ENCODE measurements at places on chromosomes 2 and 18.

- no peak for DNase-seq
Measured at GRCh38 chr2:156455361-156455975, 19.3 kb downstream of the GPD2 start.

DNA sequence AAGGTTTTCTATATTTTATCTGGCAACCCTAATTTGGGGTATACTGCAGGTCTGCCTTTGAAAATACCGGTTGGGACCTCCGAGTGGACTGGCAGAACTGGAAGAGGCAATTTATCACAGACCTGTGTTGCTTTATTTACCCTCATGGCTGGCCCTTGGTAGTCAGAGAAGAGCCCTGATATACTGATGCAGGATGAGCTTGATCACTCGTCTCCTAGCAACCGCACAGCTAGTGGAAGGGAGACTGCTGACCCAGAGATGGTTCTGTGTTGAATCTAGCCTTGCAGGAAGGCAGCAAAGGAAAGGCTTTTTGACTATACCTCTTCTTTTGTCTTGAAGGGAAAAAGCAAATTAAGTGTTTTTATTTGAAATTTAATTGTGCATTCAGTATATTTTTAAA, 154.7 kb downstream of the EML6 start:
- no peak for DNase-seq

- no peak for DNase-seq
Measured at GRCh38 chr2:241445426-241445825, 63.0 kb downstream of the STK25 start.

GRCh38 chr2:117621326-117621725, 193.2 kb upstream of the DDX18 start:
- DNase-seq, result no peak

- no peak for DNase-seq
Measured at GRCh38 chr2:195779491-195779890, 122.5 kb downstream of the SLC39A10 start.

DNA sequence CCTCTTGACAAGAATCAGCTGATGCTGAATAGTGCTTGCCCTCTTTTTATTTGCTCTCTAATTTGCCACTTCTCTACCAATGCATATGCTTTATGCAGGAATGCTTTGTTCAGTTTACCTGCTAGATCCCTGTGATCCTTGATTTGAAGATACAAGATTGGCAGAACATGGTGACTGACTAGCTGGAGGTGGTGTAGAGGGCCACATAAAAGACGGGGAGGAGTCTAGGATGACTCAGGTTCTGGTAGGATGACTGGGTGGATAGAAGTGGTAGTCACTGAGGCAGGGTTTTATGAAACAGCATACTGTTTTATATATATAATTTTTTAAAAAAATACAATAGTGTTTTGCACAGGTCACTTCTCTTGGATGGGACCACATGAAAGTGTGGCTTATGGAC, 6.3 kb upstream of the ADGRF3 start:
- DNase-seq, result no peak

- DNase-seq, result no peak
Measured at GRCh38 chr2:44429034-44429433, 67.3 kb downstream of the CAMKMT start.

- no peak for DNase-seq
Measured at GRCh38 chr2:11495844-11496681, 30.1 kb upstream of the E2F6 start.

DNA sequence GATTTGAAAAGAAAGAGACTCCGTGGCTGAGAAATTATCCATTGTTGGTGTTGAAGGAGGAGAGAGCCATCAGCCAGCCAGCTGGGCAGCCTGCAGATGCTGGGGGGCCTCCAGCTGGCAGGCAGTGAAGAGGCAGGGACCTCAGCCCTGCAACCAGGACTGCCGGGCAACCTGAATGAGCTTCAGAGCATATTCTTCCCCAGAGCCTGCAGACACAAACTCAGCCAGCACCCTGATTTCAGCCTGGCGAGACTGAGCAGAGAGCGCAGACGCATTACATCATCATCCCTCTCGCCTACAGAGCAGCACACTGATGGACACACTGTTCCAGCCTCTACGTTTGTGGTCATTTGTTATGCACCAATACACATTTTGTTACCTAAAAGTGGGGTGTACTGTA, 150.7 kb upstream of the RAB6C start:
- no peak for DNase-seq

DNA sequence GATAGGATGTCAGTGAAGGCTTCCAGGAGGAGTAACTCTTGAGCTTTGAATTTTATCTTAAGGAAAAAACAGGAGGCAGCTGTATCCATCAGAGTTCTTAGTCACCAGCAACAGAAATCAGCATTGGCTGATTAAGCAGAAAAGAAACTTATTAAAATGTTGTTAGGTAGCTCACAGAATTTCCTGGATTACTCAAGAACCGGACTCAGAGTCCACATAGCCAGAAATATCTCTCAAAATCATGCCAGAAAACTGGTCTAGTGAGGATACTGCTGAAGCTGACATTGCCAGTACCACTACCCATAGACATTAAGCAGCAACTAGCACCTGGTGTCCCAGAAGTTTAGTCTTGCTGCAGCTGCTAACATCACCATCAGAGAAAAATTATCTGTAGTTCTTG, 10.1 kb upstream of the AFTPH start:
- no peak for DNase-seq

GRCh38 chr18:8402237-8402636, 207.0 kb upstream of the RAB12 start:
- DNase-seq, result no peak

- DNase-seq, result no peak
Measured at GRCh38 chr2:148303161-148303560, 282.3 kb downstream of the MBD5 start.

DNA sequence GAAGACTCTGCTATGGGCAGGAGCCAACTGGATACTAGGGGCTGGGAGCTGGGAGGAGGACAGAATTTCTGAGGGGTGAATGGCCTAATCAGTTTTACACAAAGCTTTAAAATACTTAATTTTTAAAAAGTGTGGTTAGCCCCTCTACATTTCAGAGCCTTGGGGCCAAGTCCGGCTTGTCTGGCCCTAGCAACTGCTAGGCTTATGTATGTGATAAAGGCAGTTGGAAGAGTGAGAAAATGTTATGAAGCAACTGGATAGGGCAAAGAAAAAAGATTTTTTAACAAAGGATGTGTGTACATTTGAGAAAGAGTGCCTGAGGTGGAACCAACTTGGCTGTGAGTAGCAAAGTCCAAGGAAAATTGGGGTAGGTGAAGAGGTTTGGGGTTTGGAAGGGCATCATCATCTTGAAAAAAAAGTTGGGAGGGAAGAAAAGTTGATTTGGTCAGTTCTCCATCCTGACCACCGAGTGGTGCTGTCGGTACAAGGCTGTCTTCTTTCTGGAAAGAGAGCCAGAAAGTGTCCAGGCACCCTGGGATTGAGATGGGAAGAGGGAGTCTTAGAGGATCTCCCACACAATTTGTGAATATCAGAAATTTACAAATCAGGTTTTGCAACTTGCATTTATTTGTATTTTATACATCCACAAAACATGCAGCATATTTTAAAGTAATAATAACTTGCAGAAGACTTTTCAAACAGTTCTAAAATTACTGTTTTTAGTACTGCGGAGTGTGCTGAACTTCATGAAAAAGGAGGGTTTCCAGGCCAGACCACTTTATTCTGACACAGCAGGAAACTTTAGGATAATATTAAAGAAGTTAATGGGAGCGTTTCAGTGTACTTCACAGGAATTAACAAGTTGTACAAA, 10.5 kb upstream of the CDK15 start:
- no peak for DNase-seq

DNA sequence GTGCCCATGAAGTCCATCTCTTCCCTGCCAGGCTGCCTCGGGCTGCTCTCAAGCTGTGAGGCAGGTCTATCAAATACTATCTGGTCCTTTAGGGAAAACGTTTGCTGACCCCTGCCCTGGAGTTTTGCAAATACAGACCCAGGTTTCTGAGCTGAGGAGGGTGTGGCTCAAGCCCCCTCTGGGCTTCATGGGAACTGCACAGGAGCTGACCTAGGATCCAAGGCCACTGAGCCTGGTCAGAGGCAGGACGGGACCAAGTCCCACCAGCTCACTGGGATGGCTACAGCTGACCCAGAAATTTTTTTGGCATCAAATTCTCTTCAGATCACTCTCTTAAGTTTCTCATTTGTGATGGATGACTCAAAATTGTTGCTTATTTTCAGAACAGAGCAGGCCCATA, 14.1 kb downstream of the ZNF516 start:
- DNase-seq, result no peak

DNA sequence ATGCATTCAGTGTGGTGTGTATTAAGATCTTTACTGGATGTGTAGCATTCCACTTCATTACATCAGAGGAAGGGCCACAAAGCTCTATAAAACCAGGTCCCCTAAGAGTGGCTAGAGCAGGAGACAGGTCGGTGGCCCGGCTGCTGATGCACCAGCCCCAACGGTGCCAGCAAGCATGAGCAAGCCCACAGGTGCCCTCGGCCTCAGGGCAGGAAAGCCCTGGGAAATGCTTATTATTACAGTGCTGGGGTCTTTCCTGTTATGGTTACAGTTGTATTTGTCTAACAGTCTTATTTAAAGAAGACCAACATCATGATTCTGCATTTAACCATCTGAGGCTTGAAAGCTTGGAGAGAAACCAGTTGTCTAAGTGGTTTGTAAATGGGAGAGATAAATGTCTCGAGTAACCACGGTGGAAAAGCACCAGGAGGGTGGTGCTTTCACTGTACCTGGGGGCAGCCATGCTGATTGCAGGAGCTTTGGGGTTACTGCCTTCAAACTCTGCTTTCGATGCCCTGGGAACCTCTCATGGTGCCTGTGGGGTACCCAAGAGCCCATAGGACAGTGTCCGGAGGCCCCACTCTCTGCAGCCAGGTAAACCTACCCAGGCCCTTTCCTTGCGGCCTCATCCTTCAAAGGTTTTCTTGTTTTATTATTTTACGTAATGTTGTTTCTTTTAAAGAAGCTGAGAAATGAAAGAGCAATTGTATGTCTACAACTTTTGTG, 133.1 kb downstream of the SH3RF3 start:
- DNase-seq, result peak; percentile 12

DNA sequence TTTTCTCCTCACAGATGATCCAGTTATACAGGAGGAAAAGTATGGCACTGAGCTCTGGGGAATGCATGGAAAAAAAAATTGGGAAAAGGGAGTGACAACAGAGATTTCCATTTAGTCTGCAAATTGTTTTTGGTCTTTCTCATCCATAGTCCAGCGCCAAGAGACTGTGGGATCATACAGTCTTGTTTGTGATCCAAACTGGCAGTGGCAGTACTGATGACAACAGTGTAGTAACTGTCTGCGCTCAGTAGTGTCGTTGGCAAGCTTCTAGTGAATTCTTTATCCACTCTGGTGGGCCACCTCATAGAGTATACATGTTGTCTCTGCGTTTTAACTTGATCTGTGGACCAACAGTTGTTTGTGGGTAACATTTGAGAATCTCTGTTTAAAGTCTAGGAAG, 37.9 kb downstream of the GALNT1 start:
- DNase-seq, result no peak

DNA sequence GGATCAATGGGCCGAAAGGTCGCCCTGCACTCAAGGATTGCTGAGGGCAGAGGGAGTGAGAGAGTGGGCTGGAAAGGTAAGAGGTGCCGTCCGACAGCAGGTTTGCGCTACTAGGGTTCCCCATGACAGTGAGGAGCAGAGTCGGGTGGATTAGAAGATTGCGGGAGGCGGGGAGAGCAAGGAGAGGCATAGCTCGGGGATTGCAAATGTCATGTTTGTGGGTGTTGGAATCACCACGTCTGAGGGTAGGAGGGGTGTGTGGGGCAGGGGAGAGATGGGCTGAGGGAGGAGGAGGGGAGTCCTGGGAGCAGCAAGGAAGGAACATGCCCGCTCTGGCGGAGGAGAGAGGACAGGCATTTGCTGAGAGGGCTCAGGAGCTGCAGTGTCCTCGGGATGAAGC, 81.2 kb downstream of the ZCCHC2 start:
- DNase-seq, result no peak

DNA sequence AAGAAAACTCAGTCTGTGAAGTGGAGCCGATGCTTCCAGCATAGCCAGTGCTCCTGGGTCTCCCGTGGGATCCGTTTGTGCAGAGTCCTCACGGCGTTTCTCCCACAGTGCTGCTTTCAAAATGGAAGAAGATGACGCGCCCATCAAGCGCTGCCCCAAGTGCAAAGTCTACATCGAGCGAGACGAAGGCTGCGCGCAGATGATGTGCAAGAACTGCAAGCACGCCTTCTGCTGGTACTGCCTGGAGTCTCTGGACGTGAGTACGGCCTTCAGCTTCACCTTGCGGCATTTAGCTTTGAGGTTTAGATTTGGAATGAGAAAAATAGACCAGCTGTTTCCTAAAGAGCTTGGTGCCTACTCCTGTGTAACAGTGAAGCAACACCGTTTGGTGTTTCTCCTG, 107.0 kb downstream of the RNF144A start:
- DNase-seq, result no peak

- no peak for DNase-seq
Measured at GRCh38 chr18:21998486-21998885, 170.9 kb upstream of the GATA6 start.

GRCh38 chr2:144999071-144999875, 479.4 kb upstream of the ZEB2 start:
- DNase-seq, result no peak

DNA sequence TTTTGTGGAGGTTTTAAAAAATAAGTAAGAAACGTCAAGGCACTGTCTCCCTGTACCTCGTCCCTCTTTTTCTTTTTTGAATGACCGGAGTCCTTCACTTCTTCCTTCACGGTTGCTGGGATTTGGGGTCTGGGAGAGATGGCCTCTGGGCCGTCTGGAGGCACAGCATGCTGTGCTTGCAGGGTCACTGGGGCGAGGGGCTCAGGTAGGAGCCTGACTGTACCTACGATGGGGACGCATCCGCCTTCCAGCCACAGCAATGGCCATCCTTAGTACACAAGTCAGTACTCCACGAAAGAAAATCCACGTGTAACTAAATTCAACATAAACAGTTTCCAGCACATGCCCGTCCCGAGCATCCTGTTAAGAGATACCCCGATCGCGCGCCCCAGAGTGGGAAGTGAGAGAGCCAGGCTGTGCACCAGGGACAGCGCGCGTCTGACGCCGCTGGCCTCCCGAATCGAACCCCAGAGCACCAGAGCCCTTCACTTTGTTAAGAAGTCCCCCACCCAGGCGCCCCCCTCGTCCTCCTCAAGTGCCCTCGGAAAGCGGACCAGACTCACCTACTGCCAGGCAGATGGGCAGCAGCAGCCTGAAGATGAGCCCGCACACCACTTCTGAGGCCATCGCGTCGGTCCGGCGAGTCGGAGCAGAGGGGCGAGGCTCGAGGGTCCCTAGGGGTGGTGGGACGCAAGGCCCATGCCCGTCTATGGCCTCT, 1.2 kb downstream of the PIEZO2 start:
- DNase-seq, result no peak

DNA sequence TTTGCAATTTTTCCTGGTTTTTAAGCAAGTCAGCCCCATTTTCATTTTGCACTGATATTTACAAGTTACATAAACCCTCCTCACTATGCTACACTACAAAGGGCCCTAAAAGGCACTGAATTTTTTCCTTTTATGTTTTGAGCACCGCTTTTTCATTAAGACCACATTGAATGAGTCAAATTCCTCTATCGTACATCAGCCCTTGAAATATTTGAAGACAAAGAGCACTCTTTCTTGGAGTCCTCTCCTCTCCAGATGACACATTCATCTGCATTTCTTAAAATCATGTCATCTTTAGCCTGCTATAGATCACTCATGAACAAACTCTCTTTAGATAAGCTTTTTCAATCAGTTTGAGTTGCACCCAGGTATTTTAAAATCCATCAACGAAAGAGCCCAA, 306.6 kb upstream of the SOX11 start:
- no peak for DNase-seq
